Stromal cell of bone marrow (primary cell): ENCODE measurements at places on chromosomes 4 and X.

DNA sequence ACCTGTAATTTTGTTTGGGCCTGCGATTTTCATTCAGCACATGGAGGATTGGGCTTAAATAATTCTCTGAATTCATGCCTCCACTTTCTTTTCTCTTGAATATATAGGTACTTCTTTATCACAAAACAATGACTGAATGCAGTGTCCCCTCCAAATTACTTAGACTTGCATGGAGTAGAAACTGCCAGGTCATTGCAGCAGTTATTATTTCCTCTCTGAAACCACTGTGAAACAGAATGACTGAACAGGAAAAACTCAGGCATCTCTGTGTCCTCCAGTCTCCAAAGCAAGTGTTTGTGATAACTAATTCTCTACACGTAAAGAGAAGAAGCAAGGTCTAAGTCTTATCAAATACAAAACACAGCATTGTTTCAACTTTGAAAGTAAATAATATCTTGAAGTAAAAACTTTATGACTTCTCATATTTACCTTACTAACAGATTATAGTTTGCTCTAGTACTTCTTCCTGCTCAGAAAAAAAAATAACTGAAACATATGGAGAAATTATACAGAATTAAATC, 144.5 kb upstream of the DIAPH2 start:
- no peak for DNase-seq

DNA sequence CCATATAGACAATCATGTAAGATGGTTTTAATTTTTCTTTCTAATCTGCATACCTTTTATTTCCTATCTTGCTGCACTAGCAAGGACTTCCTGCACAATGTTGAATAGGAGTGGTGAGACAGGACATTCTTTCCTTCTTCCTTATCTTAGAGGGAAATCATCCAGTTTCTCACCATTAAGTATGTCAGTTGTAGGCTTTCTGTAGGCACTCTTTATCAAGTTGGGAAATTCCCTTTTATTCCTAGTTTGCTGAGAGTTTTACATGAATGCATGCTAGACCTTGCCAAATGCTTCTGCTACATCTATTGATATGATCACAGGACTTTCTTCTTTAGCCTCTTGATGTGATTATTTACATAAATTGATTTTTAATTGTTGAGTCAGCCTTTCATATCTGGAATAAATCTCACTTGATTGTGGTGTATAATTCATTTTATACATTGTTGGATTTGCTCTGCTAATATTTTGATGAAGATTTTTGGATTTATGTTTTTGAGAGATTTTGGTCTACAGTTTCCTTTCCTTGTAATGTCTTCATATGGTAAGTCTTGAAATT, 23.8 kb downstream of the RNF175 start:
- DNase-seq = no peak

- no peak for DNase-seq
Measured at GRCh38 chrX:106397788-106398538, 213.8 kb upstream of the RADX start.

DNA sequence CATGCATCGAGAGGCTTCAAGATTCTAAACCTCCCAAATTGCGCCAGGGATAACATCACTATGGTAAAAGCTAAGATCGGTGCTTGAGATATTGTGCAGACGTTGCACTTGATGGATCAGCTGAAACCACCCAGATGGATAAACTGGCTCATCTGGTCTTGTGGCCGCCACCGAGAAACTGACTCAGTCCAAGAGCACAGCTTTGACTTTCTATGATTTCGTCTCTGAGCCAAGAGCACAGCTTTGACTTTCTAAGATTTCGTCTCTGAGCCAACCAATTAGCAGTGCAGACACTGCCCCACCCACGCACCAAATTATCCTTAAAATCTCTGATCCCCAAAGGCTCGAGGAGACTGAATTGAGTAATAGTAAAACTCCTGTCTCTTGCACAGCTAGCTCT, 687.2 kb downstream of the FAM133A start:
- no peak for DNase-seq

- no peak for DNase-seq
Measured at GRCh38 chr4:5383191-5383980, 325.0 kb downstream of the EVC2 start.

DNA sequence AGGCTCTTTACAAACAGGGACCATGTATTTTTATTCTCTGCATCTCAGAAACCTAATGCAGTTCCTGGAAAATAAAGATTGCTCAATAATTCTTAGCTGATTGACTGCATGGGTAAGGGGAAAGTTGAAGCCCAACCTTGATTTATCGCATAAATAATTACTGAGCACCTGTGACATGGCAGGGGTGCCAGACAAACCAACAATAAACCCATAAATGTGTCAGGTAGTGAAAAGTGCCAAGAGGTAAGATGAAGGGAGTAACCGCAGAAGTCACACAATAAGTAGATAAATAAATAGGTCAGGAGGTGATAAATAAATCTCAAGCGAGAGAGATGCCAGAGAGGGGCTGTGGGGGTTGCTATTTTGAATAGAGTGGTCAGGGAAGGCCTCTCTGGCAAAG, 20.1 kb upstream of the AP1S2 start:
- no peak for DNase-seq

DNA sequence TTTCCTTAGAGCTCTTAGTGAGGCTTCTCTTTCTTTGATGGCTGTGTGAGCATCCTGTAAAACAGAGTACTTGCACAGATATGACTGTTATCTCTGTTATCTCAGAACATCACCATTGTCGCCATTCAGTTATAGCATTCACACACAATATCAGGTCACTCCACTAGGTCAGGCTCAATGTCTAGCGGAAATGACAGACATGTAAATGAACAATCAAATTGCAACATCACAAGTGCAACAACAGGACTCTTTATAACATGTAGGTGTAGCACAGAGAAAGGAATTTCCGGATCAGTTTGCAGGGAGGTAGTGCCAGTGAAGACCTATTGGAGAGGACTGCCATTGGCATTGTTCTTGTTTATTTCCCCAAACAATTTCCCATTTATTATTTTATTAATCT, 43.2 kb upstream of the IGSF1 start:
- DNase-seq = no peak
